ENCODE measurements at places on chromosomes 1 and 21. TPM values are rescaled to one million over a fixed set of nuclear protein-coding genes. Genes with fewer than 3 reads are reported as not detected.

OR2T29 gene
- total RNA-seq = not detected

CYP4Z1 gene
- total RNA-seq = not detected

- no peak overlapping the region for H3K27ac ChIP-seq
- no peaks in the 10 kb centered on the region for H3K36me3 ChIP-seq
- no peak for DNase-seq
- H3K4me3 ChIP-seq = no peak overlapping the region
- no peaks in the 10 kb centered on the region for H3K27me3 ChIP-seq
Observed at GRCh38 chr1:195574511-195574910, 1033.7 kb downstream of the KCNT2 start.

DNA sequence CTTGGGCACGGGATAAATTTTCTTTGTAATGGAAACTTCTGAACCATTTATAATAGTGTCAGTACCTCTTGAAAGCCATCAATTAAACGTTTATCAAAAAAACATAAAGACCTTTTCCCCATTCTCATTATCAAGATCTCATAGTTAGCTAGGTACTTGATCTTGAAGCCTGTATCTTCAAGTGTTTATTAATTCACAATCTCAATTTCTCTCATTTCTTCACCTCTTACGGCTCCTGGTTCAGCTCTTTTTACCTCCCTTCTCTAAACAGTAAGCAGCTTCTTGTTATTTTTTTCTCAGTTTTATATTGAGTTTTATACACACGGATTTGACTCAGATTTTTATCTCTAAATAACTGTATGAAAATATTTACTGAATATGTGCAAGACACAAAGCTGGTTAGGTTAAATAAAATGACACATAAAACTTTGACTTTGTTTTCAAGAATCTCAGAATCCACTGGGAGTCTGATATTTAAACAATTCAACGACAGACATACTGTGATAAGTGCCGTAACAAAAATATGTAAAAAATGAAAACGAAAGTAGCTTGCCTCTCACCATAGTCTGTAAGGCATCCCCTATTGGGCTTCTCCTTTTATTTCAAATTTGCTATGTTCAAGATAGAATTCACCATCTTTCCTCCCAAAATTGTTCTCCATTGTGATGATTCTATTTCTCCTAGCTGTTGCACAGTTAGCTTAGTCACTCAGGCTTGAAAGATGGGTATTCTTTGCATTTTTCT lies 411.6 kb upstream of the ZRANB2 start:
- no peaks in the 10 kb centered on the region for H3K27me3 ChIP-seq
- no peaks in the 10 kb centered on the region for H3K36me3 ChIP-seq
- no peak for DNase-seq
- H3K4me1 ChIP-seq = peaks cover 7% of the 10 kb centered on the region
- no peak overlapping the region for H3K27ac ChIP-seq
- H3K4me3 ChIP-seq = no peak overlapping the region

DNA sequence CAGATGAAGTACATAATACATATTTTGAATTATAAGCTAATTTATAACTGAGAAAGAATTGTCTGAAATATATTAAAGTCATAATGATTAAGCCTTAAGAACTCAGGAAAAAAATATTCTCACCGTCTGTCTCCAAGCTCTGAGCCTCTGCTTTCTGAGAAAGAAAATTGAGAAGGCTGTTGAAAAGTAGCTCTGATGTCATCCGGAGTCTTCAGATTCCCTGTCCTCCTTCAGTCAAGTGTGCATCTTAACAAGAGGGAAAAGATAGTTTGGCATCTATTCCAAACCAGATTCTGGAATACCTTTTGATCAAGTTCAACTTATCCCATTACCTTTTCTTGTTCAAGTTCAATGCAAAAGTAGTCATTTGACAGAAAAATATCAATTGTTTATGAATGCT lies 50.6 kb downstream of the NRIP1 start:
- no peak overlapping the region for H3K27ac ChIP-seq
- H3K4me3 ChIP-seq = no peak overlapping the region
- DNase-seq = no peak
- H3K4me1 ChIP-seq = peaks cover 20% of the 10 kb centered on the region

- DNase-seq = no peak
- no peaks in the 10 kb centered on the region for H3K36me3 ChIP-seq
- no peak overlapping the region for H3K27ac ChIP-seq
- peaks cover 7% of the 10 kb centered on the region for H3K4me1 ChIP-seq
- no peaks in the 10 kb centered on the region for H3K27me3 ChIP-seq
Observed at GRCh38 chr1:212852105-212852688, 4.7 kb upstream of the SPATA45 start.

DNA sequence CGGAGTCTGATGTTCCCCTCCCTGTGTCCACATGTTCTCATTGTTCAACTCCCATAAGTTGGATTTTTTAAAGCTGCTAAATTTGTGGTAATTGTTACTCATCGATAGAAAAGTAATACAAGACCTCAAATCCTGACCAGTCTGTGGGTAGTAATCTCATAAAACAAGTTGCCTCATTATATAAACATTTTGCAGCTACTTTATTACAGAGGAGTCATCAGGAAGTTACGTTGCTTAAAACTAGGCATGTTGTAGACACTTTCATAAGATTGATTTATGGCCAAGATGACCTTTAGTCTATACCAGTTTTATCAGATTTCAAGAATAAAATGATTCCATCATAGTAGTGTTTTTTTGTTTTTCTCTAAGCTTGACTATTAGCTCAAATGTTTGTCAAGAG lies 208.8 kb downstream of the GIPC2 start:
- H3K27me3 ChIP-seq = no peaks in the 10 kb centered on the region
- peaks cover 11% of the 10 kb centered on the region for H3K36me3 ChIP-seq
- peak overlapping the region; percentile 14 for H3K4me3 ChIP-seq
- peak overlapping the region; percentile 98 for H3K27ac ChIP-seq

PKP1 gene
- 211 TPM for total RNA-seq

LIPI gene
- not detected for total RNA-seq

GRCh38 chr1:156823210-156823790 lies 6.7 kb upstream of the SH2D2A start:
- H3K4me1 ChIP-seq = peaks cover 7% of the 10 kb centered on the region
- peak; percentile 46 for DNase-seq
- H3K4me3 ChIP-seq = no peak overlapping the region
- H3K27me3 ChIP-seq = no peaks in the 10 kb centered on the region

GRCh38 chr21:16572032-16572431 lies 842.2 kb downstream of the USP25 start:
- H3K27ac ChIP-seq = peak overlapping the region; percentile 10
- H3K4me1 ChIP-seq = peaks cover 6% of the 10 kb centered on the region
- no peak overlapping the region for H3K4me3 ChIP-seq
- no peaks in the 10 kb centered on the region for H3K27me3 ChIP-seq

DDAH1 gene
- total RNA-seq = 68.2 TPM

SLAMF7 gene
- total RNA-seq = 0.46 TPM

DNA sequence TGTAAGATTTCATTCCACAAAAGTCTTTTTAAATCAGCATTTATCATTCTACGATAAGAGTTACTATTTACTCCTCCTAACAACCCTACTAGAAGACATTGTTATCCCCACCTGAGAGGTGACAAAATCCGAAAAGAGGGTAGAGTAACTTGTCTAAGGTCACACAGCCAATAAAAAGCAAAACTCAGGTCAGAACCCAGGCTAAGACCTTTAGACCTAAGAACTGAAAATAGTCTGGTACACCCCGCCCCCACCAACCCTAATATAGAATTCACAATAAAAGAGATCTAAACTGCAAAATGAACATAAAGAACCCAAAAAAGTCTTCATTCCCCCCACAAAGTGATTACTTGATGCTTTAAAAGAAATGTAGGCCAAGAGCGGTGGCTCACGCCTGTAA lies 18.6 kb downstream of the COA7 start:
- H3K27me3 ChIP-seq = no peaks in the 10 kb centered on the region
- peaks cover 8% of the 10 kb centered on the region for H3K4me1 ChIP-seq
- no peak for DNase-seq
- H3K27ac ChIP-seq = no peak overlapping the region
- peaks cover 3% of the 10 kb centered on the region for H3K36me3 ChIP-seq

DNA sequence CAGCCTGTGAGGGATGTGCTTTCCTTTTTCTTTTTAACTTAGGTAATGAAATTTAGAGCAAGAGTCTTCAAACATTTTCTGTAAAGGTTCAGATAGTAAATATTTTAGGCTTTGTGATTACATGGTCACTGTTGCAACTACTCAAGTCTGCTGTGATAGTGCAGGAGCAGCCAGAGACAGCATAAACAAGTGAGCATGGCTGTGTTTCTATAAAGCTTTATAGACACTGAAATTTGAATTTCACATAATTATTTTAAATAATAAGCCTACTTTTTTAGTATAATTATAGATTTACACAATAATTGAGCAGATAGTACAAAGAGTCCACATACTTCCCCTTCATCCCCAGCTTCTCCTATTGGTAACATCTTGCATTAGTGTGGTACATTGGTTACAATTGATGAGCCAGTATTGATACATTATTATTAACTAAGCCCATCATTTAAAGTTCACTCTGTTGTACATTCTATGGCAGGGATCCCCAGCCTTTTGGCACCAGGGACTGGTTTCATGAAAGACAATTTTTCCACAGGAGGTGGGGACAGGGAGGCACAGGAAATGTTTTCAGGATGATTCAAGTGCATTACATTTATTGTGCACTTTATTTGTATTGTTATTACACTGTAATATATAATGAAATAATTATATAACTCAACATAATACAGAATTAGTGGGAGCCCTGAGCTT lies 3.0 kb downstream of the ATF6 start:
- H3K27ac ChIP-seq = no peak overlapping the region
- H3K36me3 ChIP-seq = no peaks in the 10 kb centered on the region
- peaks cover 26% of the 10 kb centered on the region for H3K4me1 ChIP-seq
- no peaks in the 10 kb centered on the region for H3K27me3 ChIP-seq
- no peak overlapping the region for H3K4me3 ChIP-seq

DNA sequence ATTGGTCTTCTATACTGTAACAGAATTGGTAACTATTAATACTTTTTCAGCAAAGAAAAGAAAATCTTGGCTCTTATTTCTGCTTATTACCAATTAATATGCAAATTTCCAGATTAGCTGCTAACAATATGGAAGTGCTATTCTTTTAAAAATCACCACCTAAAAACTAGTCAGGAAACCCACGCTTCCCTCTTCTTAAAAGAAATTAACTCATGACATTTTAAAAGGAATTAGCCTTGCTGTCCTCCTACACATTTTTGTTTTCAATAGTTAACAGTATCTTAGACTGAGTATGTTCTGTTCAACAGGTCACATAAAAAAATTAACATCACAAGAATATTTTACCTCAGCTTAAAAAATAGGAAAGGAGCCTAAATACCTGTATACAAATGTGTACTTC lies 27.3 kb downstream of the ABL2 start:
- no peak for DNase-seq
- no peak overlapping the region for H3K27ac ChIP-seq
- H3K4me3 ChIP-seq = no peak overlapping the region
- no peaks in the 10 kb centered on the region for H3K36me3 ChIP-seq

DNA sequence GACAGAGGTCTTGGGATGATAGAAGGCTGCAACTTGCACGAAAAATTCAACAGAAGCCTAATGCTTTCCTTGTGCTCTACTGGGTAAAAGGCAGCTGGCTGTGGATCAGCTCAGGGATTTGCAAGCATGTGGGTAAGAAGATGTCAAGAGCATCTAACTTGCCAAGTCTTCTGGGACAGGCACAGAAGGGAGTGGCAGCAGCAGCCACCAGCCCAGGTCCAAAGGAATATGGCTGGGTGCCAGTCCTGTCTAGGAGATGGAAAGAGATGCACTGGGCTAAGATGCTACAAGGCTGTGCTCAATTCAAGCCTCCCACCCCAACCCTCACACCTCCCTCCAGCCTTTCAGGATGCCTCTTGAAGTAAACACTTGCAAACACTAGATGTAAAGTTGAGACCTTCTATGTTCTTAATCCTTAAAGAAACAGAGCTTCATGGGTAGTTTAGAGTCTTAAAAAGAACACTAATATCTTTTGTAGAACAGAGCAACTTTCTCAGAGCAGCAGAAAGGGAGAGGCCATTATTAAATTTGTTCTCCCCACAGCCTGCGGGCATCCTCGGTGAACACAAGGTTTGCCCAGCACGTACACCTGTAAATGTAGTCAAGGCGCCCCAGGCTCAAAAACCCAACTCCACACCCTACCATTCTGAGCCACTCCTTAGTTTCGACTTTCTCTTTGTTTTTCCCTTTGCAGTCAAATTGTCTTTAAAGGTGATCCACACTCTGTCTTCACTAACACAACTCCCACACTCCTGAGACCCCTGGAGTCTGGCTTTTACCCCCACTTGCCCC lies 64.6 kb upstream of the BCAR3 start:
- DNase-seq = no peak
- no peak overlapping the region for H3K27ac ChIP-seq
- H3K36me3 ChIP-seq = no peaks in the 10 kb centered on the region
- peaks cover 26% of the 10 kb centered on the region for H3K4me1 ChIP-seq
- H3K27me3 ChIP-seq = no peaks in the 10 kb centered on the region

MYBPH gene
- not detected for total RNA-seq

DNA sequence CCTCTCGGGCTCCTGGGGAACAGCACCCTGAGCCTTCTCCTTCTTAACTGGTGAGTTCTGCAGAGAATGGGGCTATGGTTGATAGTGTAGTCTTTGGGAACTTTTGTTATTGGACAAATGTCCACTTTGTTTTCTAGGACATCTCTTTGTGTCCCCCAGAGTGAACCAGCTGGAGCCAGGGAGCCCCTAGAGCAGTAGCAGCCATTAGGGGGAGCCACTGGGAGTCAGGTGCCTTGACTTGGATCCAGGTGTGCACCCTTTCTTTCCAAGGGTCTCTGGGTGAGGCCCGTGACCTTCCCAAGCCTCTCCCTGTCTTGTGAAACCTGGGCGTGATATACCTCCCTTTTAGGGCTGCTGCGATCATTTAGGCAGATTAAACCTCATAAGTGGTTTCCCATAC lies 36.9 kb downstream of the ABCG1 start:
- H3K4me3 ChIP-seq = no peak overlapping the region
- no peaks in the 10 kb centered on the region for H3K4me1 ChIP-seq
- H3K36me3 ChIP-seq = no peaks in the 10 kb centered on the region
- no peak overlapping the region for H3K27ac ChIP-seq
- DNase-seq = no peak

- no peaks in the 10 kb centered on the region for H3K4me1 ChIP-seq
- no peaks in the 10 kb centered on the region for H3K36me3 ChIP-seq
- no peak overlapping the region for H3K27ac ChIP-seq
- no peak overlapping the region for H3K4me3 ChIP-seq
- no peak for DNase-seq
Observed at GRCh38 chr1:55860798-55861519, 645.8 kb upstream of the USP24 start.

- no peak overlapping the region for H3K4me3 ChIP-seq
- DNase-seq = no peak
- H3K27me3 ChIP-seq = no peaks in the 10 kb centered on the region
- H3K4me1 ChIP-seq = no peaks in the 10 kb centered on the region
Observed at GRCh38 chr1:156582388-156583017, 3.0 kb downstream of the TTC24 start.

DNA sequence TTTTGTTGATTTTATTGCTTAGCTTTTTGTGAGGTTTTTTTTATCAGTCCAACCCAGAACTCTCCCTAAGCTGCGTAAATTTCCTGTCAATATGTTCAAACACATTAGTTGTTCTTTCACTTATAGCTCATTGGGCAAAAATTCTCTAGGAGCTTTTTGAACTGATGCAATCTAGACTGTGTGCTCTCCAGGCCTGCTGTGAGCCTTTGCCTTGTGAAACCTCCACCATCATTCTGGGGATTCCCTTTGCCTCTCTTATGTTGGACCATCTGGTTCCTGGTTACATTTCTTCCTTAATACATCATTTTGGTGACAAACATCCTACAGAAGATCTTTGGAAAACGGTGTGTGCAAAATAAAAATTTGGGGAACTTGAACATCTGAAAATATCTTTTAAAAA lies 247.2 kb downstream of the LRRC7 start:
- no peaks in the 10 kb centered on the region for H3K36me3 ChIP-seq
- H3K4me1 ChIP-seq = no peaks in the 10 kb centered on the region
- DNase-seq = no peak
- no peak overlapping the region for H3K4me3 ChIP-seq

Measured in PC-3 (cell line).